ENCODE measurements at places on chromosomes 6 and 20.

DNA sequence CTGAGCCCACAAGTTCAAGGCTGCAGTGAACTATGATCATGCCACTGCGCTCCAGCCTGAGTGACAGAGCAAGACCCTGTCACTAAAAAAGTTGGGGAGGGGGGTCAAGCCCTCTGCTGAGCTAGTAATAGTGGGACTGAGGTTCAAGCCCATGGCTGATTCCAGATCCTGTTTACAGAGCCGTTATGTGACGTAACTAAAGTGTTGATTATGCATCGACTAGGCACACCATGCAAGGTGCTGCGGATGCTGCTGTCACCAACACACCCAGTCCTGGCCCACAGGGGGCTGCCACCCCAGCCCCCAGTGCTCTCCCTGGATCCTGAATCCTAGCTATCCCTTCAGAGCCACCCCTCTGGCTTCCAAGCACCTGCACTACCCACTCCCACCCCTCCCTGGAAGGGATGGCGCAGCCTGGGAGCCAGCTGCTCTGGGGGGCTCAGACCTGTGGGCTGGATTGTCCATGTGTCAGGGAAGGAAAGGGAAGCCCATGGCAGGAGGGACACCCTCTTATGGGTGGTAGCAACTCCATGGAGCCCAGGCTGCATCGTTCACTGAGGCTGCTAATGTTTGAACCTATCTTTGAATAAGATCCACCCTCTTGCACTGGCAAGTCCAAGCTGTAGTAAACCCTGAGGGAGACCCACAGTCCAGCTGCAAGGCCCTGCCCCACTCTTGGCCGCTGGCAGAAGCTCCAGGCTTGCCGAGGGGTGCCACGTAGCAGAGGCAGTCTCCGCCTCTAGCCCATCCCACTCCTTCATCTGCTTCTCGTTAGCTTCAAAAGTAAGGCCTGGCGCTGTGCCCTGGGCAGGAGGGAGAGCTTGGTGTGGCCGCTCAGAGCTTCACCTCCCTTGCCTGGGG is 95.0 kb downstream of the SNX5 start:
- no peak for DNase-seq

DNA sequence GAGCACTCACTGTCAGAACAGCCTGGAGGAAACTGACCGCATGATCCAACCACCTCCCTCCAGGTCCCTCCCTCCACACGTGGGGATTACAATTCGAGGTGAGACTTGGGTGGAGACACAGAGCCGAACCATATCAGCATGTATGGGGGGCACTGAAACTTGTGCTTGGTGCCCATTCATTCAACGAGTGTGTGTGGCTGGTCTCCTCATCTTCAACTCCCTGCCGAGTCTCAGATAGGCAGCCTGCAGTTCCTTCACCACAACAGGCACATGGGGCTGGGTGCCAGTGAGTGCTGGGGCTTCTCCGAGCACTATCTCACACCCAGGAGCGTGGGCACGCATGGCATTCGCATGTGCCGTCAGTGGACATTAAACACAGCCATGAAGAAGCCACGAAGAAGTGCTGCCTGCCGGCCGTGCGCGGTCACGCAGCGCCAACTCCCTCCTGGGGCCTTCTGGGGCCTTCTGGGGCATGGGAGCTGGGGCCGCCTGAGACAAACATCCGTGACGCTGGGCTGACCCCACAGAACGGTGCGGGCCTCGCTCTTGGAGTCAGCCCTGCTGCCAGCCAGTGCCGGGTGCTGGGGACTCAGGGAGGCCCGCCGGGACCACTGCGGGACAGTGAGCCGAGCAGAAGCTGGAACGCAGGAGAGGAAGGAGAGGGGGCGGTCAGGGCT is 714 bp upstream of the RTEL1 start:
- no peak for DNase-seq

DNA sequence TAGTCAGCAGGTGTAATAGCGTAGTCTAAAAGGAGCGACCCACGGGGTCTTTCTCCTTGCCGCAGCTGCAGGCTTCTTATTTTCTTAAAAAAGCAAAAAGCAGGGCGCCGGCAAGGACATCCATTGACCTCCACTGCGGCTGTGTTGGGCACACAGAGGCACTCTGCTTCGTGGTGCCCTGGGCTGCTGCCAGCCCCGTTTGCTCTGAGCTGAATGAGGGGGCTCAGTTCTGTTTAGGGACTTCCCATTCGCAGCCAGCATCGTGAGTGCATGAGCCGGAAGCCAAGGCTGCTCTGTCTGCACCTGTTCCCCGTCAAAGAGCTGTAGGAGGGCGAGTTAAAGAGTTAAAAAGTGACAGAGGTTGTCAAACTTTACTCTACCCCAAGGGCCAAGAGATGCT is 1.7 kb upstream of the SLC22A2 start:
- no peak for DNase-seq

DNA sequence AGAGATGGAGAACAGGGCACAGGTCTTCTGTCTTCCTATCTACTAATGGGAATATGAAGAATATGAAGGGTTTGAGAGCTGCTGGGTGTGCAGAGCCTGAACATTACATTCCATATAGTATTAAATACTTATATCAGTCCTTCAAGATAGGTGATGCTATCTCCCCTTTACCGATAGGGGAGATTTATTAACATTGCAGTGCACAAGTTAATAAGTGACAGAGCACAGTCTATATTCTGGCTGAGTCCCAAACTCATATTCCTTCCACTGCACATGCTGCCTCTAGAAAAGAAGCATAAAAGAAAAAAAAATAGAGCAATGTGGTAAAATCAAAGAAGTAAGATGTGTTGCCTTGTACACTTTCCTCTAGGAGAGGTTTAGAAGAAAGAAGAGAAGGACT is 18.5 kb upstream of the KIAA0408 start:
- no peak for DNase-seq
